ENCODE measurements at places on chromosomes 3 and 15.

DNA sequence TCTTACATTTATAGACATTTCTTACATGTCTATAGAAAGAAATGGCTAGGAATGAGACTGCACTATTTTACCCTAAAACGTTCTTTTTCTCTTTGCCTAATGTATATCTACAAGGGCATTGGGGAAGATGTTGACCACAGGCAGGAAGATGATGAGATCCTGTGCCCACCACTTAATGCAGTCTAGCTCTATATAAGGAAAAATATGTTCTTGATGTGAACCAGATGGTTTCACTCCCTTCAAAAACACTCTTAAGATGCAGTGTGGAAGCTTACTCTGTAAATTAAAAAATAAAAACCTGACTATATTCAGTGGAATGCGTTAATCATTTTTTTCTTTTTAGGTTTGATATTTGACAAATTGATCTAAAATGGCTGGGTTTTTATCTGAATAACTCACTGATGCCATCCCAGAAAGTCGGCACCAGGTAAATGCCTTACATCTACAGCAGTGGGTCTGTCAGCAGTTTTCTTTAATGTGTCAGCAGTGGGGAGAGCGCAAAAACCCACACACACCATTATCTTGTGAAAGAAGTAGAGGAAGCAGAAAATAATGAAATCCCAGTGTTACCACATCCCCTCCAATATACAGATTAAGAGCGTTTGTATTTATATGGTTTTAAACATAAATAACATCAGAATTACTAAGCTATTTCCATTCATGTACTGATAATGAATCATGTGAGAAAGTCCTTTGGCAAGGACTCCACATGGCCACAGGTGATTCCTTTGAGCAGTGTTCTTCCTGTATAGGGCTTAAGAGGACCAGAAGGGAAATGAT lies 10.1 kb downstream of the AGTR1 start:
- no peak for DNase-seq

DNA sequence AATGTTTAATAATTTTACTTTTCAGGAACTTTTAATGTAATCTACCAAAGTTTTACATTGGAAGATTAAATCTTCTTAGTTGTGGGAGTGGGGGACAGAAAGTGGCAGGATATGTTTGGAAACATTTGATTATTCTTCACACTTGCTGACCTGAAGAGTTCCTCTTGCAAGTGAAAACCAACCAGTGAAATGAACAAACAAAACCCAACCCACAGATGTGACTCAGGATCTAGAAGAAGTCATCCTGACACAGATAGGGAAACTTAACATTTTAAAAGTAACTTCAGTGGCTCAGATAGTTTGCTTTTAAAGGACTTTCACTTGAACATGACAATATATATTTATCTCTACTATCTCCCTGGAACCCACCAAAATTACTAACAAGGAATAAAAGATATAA lies 55.4 kb downstream of the ASTE1 start:
- no peak for DNase-seq

DNA sequence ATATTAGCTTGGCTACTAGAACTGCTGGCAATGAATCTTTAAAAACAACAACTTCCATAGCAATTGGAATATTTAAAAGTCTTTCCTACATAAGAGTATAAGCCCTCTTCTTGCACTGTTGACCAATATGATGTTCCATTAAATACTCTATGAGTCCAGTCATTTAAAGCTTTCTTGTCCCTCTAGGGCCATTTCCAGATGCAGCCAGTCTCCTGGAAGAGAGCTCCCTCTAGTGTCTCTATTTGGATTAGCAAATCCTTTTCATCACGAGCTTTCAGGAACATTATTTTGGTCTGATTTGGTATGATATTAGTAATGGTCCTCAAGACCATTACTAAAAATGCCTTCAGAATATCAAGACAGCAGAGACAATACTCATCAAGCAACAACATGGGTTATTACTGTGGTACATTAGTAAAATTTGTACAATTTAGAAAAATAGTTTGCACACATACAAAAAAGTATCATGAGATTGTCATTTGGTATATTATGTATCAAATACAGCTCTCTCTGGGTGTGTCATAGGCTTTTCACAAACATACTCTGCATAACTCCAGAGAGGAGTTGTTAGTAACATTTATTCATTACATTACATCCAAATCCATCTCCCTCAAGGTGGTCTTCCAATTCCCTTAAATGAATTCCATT lies 101.3 kb downstream of the DPH6 start:
- DNase-seq: no peak

GRCh38 chr3:61452535-61453090 lies 108.8 kb upstream of the PTPRG start:
- no peak for DNase-seq

DNA sequence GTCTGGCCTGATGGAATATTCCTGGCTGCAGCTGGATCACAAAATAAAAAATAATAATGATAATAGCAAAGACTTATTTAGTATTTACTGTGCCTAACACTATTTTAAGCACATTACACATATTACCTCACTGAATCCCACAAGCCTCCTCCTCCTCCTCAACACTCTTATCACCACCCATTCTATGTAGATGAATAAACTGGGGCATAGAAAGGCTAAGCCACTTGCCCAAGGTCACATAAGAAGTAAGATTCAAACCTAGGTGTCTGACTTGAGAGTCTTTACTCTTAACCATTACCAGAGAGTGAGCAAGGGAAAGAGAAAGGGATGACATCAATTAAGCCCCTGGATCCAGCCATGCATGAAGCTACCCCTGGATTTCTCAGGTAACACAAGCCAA lies 493.1 kb downstream of the SHQ1 start:
- no peak for DNase-seq

DNA sequence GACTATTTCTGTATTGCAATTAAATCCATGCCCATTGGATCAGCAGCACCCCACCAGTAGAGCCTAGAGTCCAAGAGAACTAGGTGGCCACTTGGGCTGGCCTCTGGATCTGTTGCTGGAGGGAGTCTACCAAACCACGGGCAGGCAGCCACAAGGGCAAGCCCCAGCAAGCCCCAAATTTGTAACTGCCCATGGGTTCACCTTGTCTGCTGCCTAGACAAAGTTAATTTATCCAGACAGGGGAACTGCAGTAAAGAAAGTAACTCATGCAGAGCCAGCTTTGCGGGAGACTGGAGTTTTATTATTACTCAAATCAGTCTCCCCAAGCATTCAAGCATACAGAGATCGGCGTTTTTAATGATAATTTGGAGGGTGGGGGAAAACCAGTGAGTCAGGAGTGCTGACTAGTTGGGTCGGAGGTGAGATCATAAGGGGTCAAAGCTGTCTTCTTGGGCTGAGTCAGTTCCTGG lies 74.0 kb upstream of the TERB2 start:
- no peak for DNase-seq

DNA sequence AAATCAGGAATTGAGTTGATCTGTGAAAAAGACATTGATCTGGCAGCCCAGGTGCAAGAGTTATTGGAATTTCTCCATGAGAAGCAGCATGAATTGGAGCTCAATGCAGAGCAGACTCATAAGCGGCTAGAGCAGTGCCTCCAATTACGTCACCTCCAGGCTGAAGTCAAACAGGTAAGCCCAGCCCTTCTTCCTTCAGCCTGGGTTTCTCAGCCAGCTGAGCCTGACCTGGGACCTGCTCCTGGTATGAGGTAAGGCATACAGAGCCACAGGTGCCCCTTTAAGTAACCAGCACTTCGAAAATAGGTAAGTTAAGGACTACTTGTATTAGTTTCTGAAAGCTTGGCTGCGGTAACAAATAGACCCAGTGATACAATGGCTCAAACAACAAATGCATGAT lies 307.4 kb upstream of the UMPS start:
- DNase-seq: no peak

DNA sequence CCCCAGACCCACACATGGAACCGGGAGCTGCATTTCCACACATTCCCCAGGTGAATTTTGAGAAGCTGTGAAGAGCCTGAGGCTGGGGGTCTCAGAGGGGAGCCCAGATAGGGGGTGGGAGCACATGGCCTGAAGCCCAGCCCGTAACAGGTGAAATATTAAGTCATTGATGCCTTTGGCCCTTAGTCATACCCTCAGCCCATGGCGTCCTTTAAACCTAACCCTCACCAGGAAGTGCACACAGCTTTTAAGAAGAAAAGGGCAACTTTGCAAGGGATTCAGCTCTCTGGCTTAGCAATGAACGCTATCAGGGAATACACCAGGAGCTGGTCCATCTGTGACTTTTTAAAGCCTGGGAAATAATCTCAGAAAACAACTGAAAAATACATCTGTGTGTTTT lies 40.6 kb downstream of the WNT7A start:
- DNase-seq: no peak
